ENCODE measurements at places on chromosomes 5 and 9.

GRCh38 chr5:926417-927171 lies 33.9 kb downstream of the TRIP13 start:
- DNase-seq, result no peak

GRCh38 chr5:148840531-148840930 lies 14.1 kb downstream of the ADRB2 start:
- DNase-seq, result no peak

- DNase-seq, result no peak
Measured at GRCh38 chr9:68981789-68982188, 32.1 kb downstream of the PRKACG start.

DNA sequence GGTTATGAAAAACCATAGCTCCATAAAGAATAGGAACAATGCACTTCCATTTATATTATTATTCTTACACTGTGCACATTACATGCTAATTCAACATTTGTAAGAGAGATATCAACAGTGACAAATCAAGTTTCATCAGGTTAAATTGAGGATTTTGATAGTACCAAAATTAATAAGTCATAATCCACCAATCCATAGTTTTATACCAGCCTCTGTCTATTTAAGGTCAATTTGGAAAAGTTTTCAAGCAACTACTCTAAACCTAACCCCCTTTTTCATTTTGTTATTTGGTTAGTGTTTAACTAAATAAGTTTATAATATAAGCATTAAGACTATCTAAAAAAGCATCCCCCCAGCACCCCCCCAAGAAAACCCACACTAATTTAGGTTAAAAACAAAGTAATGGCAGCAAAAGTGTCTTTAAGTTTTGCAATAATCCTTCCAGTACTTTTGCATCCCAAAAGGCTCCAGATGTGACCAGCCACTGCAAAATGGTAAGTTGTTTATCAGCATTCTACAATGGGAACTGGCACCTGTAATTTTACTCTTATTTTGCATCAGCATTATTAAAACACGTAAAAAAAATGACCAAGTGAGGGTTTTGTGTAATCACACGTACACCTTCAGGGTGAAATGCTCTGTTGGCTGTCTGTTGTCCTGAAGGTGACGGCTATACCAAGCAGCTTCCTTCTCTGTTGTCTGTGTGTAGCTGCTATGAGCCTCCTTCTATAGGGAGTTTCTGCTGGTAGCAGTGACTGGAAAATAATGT lies 36.8 kb upstream of the SSBP2 start:
- no peak for DNase-seq

DNA sequence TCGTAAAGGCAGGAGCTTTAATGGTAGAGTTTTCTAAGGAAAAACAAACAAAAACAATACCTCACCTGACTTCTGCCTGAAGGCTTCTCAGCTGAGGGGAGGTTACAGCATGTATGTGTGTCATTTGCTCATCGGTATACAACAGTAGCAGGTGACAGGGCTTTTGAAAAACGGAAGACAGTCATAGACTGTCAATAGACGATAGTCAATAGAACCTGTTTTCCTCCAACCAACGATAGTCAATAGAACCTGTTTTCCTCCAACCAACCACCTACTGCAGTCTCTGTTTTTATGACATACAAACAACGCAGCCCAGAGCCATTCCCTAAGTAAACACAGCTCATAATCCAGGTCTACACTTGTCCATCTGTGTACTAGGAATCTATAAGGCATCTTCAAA lies 74.6 kb downstream of the RETREG1 start:
- DNase-seq, result no peak

DNA sequence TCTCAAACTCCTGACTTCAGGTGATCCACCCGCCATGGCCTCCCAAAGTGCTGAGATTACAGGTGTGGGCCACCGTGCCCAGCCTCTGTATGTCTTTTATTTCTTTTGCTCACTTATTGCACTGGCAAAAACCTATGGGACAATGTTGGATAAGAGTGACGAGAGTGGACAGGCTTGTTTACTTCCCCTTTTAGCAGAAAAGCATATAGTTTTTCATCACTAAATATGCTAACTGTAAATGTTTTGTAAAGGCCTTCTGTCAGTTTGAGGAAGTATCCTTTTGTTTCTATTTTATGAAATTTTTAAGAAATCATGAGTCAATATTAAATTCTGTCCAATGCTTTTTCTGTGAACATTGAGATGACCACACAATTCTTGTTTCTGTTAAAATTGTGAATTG lies 103.3 kb downstream of the AUH start:
- no peak for DNase-seq

GRCh38 chr5:135356522-135357318 lies 42.3 kb downstream of the MACROH2A1 start:
- DNase-seq, result no peak

GRCh38 chr5:122683631-122684030 lies 91.2 kb upstream of the SNX2 start:
- DNase-seq, result no peak

All from AG04449 (cell line).